CD4-positive, alpha-beta T cell (primary cell): ENCODE measurements at places on chromosomes 2 and 18.

DNA sequence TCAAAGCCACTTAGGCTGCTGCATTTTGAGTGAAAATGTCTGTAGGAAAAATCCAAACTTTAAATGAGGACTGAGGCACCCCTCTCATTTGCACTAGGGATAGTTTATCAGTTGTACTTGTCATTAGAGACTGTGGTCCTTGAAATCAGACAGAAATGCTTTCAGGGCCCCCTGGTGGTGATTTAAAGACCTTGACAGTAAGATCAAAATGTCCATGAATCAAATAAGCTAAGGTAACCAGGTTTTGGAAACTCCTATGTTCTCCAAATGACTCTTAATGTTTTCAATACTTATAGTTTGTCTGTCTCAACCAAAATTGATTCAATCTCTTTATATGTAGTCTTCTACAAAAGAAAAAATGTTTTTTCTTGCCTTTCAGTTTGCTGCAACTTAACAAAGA, 28.8 kb upstream of the DDX18 start:
- no peak for DNase-seq

GRCh38 chr18:906416-907114, 1.9 kb downstream of the ADCYAP1 start:
- DNase-seq: no peak

DNA sequence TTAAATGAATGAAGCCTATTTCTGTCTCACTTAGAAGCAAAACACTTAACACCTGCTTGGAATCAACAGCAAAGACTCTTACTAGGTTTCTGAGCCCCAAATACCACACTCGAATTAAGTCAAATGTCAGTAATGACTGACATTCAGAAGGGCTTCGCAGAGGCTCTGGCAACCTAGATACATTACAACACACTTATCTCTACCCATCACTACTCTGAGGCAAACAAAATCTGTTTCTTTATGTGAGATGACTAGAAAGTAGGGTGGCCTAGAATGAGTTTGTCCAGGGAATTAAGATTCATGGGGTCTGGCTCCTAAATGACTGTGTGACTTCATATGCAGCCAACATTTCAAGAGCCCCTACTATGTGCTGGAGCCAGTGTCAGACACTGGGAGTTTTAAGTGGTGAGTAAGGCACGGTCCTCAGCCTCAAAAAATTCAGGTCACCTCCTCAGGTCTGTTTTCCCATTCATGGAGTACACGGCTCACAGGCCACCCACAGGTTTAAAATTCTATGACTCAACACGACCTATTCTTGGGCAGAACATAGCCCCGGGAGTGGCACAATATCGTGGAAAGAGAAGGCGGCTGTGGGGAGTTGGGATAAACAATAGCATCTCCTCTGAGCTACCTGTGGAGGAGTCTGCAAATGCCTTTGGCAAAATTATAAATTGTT, 150.3 kb upstream of the ZFP36L2 start:
- DNase-seq: no peak

GRCh38 chr2:150129921-150130575, 357.4 kb downstream of the RND3 start:
- DNase-seq: no peak

DNA sequence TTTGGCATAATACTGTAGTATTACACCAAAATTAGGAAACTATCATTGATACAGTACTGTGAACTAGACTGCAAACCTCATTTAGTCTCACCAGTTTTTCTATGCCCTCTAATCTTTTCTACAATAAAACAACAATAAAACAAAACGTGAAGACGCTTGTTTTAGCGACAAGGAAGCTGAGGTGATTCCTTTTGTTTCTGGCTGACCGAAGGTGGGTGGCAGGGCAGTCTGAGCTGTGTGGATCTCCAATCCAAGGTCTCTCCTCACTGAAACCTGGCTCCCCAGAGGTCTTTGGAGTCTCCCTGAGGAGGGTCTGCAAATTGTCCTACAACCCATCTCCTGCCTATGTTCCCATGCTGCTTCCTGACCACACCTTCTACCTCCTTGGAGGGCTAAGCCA, 59.3 kb downstream of the ARMC9 start:
- DNase-seq: no peak

GRCh38 chr2:60439219-60439974, 114.1 kb downstream of the BCL11A start:
- peak; percentile 31 for DNase-seq

GRCh38 chr2:239630618-239631286, 229.9 kb upstream of the HDAC4 start:
- DNase-seq: no peak

GRCh38 chr2:76501641-76502040, 790.9 kb upstream of the GCFC2 start:
- no peak for DNase-seq

DNA sequence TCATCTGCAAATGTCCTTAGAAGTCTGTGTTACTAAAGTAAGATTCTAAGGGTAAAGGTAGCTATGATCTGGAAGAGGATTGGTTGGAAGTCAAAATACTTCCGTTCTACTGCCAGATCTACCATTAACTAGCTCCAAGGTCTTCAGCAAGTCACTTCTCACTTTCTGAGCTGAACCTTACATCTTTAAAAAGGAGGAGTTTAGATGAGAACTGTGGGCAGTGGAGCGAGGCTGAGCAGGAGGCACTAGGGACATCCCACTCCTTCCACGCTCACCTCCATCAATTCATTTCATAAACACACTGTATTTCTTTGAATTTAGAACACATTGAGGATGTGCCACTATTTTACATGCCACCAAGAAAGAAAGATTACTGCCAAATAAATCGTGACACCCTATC, 143.0 kb downstream of the ABCA12 start:
- DNase-seq: no peak
